Neural crest cell (in vitro differentiated cells): ENCODE measurements at places on chromosomes 3 and 15. TPM values are rescaled to one million over a fixed set of nuclear protein-coding genes. Genes with fewer than 3 reads are reported as not detected.

HYAL1 gene
- 2.0 and 2.5 TPM in 2 replicates for total RNA-seq

CCR9 gene
- not detected in 2 replicates for total RNA-seq

CEMIP gene
- total RNA-seq: 0.30 and 0.33 TPM in 2 replicates

MKRN2OS gene
- total RNA-seq: not detected in 2 replicates

CCR8 gene
- not detected in 2 replicates for total RNA-seq

SHC4 gene
- total RNA-seq: 4.9 and 5.0 TPM in 2 replicates

CPNE9 gene
- 0.48 and 1.3 TPM in 2 replicates for total RNA-seq

TGM5 gene
- total RNA-seq: not detected in 2 replicates

ATG3 gene
- 46.1 and 47.4 TPM in 2 replicates for total RNA-seq

TRPC1 gene
- total RNA-seq: 13.3 and 14.8 TPM in 2 replicates

EPHA3 gene
- total RNA-seq: 22.1 and 24.6 TPM in 2 replicates

HRH1 gene
- total RNA-seq: not detected in 2 replicates

VEPH1 gene
- total RNA-seq: 8.0 and 8.8 TPM in 2 replicates

MESP1 gene
- 1.2 and 2.3 TPM in 2 replicates for total RNA-seq

PARP15 gene
- 0.09 TPM in 1 of 2 replicates, not detected in the other for total RNA-seq

FAM174B gene
- 10.6 and 12.1 TPM in 2 replicates for total RNA-seq

LRRN1 gene
- total RNA-seq: 77.6 and 85.2 TPM in 2 replicates

GUCA1C gene
- not detected in 2 replicates for total RNA-seq

KBTBD13 gene
- not detected in 2 replicates for total RNA-seq

GNAT1 gene
- total RNA-seq: not detected in 2 replicates

ZNF662 gene
- total RNA-seq: not detected in 2 replicates

THSD4 gene
- total RNA-seq: 1.3 and 1.4 TPM in 2 replicates

PLA2G4B gene
- 5.7 and 8.5 TPM in 2 replicates for total RNA-seq

TGM4 gene
- not detected in 2 replicates for total RNA-seq

DOCK3 gene
- 5.0 and 5.4 TPM in 2 replicates for total RNA-seq

ECE2 gene
- total RNA-seq: not detected in 2 replicates

NIPA2 gene
- 49.9 and 53.5 TPM in 2 replicates for total RNA-seq

DIPK2A gene
- total RNA-seq: 15.5 and 19.5 TPM in 2 replicates

HIGD2B gene
- total RNA-seq: not detected in 2 replicates

ADGRG7 gene
- total RNA-seq: not detected in 2 replicates

INSYN1 gene
- total RNA-seq: 9.5 and 9.6 TPM in 2 replicates

CNTN3 gene
- total RNA-seq: 0.50 and 0.61 TPM in 2 replicates

NMNAT3 gene
- total RNA-seq: 2.1 and 2.5 TPM in 2 replicates

PDIA5 gene
- total RNA-seq: 14.2 and 17.7 TPM in 2 replicates

ROBO2 gene
- total RNA-seq: 26.0 and 27.9 TPM in 2 replicates

MYRIP gene
- 0.48 and 0.54 TPM in 2 replicates for total RNA-seq

TM4SF1 gene
- not detected in 2 replicates for total RNA-seq

UBR1 gene
- total RNA-seq: 23.9 and 29.3 TPM in 2 replicates

IMPG2 gene
- 0.40 and 0.52 TPM in 2 replicates for total RNA-seq

HTR3E gene
- not detected in 2 replicates for total RNA-seq

SETD2 gene
- total RNA-seq: 52.7 and 56.1 TPM in 2 replicates

P2RY14 gene
- total RNA-seq: not detected in 2 replicates

CHRNA7 gene
- 6.8 and 9.5 TPM in 2 replicates for total RNA-seq

SEMA6D gene
- total RNA-seq: 11.1 and 11.8 TPM in 2 replicates

AGBL1 gene
- total RNA-seq: 0.05 and 0.07 TPM in 2 replicates

ATP13A4 gene
- 0.30 and 0.57 TPM in 2 replicates for total RNA-seq

MAP1A gene
- 24.3 and 25.2 TPM in 2 replicates for total RNA-seq

RPP25 gene
- 6.2 and 6.3 TPM in 2 replicates for total RNA-seq

CXCR6 gene
- total RNA-seq: not detected in 2 replicates

C3orf49 gene
- total RNA-seq: not detected in 2 replicates
